Naive B cell (primary cell): ENCODE measurements at places on chromosomes 12 and 14.

GRCh38 chr12:100157427-100157821 is 14.8 kb upstream of the BLTP3B start:
- DNase-seq, result no peak

GRCh38 chr14:66284346-66284745 is 201.8 kb upstream of the CCDC196 start:
- DNase-seq, result no peak

- no peak for DNase-seq
Measured at GRCh38 chr14:100059438-100059781, 5.8 kb upstream of the EVL start.

DNA sequence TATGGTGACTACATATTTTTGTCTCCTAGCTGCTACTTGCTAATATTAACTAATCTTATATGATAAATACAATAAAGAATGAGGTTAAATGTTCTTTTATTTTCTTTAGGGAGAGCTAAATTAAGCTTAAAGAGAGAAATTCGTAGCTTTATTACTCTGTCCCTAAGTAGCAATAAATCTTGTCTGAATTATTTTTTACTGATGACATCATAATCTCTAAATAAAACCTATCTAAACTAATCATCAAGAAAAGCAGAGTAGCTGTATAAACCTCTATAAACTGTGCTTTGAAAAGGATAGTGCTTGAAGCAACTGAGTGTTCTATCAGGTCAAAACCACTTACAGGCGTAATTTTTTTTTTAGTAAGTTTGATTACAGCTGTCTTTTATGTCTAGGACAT is 42.5 kb downstream of the METTL25 start:
- DNase-seq, result no peak

DNA sequence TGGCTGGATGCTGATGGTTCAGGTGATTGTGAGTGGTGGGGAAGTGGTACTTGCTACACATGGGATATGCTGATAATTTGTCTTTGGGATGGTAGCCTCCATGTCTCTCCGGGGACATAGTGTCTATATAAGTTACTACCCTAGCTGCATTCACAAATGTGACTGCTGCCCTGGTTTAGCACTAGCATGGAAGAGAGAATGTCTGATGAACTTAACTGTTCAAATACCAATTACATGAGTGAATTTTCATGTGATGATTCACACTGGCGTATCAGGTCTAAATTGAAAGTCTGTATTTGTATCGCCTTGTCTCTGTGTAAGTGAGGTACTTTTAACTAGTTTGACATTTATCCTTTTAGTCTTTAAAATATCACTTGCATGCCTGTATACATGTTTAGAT is 34.4 kb downstream of the ATF7IP start:
- DNase-seq, result no peak
